ENCODE measurements at places on chromosomes 13 and 19.

GRCh38 chr19:29630655-29631054 is 24.6 kb downstream of the POP4 start:
- no peak for DNase-seq

- no peak for DNase-seq
Measured at GRCh38 chr13:74336546-74336945, 202.3 kb upstream of the KLF12 start.

- no peak for DNase-seq
Measured at GRCh38 chr13:111954661-111955411, 112.1 kb upstream of the SOX1 start.

DNA sequence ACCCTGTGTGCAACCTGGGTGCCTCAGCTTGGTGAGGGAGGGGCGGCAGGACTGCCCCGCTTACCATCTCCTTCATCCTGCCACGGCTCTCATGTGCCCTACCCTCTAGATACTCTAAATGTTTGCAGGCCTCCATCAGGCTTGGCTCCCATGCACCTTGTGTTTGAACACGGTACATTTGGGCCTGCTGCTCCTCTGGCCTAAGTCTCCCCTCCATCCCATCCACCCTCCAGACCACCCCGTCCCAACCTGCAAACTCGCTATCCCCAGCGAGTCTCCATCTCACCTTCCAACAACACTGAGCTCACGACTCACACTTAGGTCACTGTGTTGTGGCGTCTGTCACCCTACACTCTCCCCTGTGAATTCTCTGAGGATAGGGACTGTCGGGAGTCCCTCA is 274.2 kb downstream of the TEX29 start:
- DNase-seq = no peak

DNA sequence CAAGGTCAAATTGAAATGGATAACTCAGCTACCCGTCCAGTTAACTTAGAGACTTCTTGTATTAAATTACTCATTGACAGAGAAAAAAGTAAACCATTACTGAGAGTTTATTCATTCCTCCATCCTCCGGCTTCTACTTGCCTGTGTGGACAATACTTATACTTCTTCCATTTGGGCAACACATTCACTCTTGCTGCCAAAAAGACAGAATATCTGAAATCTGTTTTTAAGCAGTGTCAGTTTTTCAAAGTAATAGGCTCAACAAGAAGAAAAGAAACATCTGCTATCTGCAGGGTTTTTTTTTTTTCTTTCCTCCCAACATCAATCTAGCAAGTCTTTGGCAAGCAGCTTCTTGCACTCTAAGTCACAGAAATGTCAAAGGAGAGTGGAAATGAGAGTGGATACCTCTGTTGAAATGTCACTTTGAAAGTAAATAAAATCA is 1142.8 kb downstream of the PCDH9 start:
- DNase-seq = no peak

GRCh38 chr19:4748185-4748584 is 24.5 kb upstream of the DPP9 start:
- DNase-seq = no peak

- DNase-seq = no peak
Measured at GRCh38 chr19:44912854-44913253, 1.6 kb upstream of the APOC1 start.

GRCh38 chr19:39341129-39341718 is 997 bp upstream of the SAMD4B start:
- peak; percentile 46 for DNase-seq

- no peak for DNase-seq
Measured at GRCh38 chr13:59879281-59879680, 284.4 kb downstream of the DIAPH3 start.

- no peak for DNase-seq
Measured at GRCh38 chr13:69809152-69809551, 298.5 kb upstream of the ATXN8OS start.

Measured in WERI-Rb-1 (cell line).